ENCODE measurements at places on chromosomes 16 and 17.
A peak's percentile ranks its signal among the peaks of the same experiment; 100 is the strongest.

DNA sequence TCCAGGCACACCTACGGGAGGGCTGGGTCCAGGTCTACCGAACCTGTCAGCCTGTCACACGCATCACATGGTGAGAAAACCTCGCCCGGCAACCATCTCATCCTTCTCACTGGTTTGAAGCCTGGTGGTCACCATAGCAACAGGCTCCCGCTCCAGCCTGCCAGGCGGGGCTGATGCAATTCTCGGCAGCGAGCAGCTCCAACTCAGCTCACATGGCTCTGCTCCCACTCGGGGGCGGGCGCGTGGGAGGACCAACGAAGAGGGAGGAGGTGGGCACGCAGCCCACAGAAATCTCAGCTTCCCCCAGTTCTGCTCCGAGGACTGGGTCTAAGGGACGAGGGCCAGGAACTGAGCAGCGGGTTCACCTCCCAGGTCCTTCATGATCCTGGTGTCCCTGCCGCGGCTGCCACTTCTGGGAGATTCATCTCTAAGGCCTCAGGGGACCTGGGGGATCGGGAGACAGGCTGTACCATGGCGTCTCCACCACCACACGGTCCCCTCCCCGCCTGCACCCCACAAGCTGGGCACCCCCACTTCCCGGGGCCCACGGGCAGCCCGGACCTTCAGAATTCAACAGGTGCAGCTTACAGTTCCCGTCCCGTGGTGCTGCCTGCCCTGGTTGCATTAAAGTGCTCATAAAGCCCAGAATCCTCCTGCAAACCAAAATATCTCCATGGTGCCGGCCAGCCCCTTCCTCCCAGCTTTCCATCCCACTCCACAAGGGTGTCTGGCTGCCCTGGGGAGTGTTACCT, 25.8 kb downstream of the ABR start:
- DNase-seq: no peak

DNA sequence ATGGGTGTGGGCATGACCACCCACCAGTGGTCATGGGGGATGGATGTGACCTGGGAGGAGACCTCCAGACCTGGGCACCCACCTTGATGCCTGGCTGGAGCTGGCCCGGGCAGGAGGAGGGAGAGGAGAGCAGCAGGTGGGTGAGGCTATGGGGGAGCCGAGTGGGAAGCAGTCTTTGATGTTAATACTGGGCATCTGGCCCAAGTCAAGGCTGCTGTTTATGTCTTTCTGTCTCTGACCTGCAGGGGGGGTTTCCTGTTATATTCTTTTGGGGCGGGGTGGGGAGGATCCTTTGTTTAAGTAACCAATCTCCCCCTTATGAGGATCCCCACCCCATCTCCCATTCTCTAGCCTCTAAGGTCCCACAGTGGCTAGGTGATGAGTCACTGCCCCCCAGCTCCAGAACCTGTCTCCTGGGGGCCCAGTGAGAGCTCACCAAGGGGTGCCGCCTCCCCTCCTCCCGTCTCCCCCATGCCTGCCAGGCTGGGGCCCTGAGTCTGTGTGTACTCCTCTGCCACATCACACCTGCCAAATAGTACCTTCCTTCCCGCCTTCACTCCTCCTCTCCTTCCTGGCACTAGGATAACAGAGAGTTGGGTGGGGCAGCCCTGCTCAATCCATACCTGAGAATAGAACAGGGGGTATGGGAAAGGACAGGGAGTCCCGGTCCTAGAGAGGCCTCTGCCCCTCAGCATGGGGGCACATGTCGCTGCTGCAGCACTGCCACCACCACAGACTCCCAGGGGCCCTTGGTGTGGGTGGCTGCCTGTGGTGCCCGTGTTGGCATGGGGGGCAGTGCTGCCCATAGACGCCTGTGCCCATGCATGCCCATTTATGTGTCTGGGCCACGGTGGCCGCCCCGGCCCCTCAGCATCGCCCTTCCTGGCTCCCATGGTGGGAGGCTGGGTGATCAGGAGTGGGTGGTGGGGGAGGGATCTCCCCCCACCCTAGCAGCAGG, 7.3 kb downstream of the THRA start:
- peak; percentile 21 for DNase-seq

DNA sequence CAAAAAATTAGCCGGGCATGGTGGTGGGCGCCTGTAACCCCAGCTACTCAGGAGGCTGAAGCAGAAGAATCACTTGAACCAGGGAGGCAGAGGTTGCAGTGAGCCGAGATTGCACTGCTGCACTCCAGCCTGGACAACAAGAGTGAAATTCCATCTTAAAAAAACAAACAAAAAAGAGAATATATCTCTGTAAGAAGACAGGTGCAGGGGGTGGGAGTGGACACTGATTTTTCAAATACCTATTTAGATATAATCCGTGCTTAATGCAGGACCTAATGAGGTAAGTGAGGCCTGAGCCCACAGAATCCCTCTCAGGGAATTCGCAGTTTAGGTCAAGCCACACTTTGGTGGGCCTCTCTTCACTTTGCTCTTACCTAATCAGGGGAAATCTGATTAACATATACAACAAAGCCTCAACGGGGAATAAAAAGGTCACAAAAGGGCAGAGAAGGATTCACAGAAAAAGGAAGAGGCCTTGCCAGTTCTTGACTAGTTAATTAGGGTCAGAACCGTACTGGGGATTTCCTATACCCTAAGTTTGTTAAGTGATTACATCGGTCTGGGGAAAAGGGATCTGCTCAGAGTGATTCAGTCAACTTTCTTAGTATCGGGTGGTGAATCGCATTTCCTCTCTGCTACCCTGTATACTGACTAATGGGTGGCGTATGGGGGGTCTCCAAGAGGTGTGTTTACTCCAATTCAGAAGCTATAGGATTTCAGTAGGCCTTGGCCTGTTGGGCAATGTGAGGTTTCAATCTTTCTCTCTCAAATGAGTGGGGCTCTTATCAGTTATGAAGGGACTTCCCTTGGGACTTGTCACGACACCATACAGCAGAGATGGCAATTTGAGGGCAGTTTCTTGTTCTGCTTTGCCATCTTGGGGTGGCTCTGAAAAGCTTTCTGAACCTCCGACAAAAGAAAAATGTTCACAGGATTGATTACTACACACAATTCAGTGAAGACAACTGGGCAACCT, 1.9 kb upstream of the NFAT5 start:
- DNase-seq: peak; percentile 34

GRCh38 chr16:15610369-15610871, 32.5 kb downstream of the MARF1 start:
- DNase-seq: no peak

- no peak for DNase-seq
Observed at GRCh38 chr17:3954976-3955672, 9.1 kb downstream of the ATP2A3 start.
